Activated T-helper 1 cell treated with anti-CD3 and anti-CD28 coated beads, Interleukin-2, amount 50 U/mL, for 16 hours (primary cell): ENCODE measurements at places on chromosomes 7 and 10.

- DNase-seq: no peak
These were observed 7.6 kb downstream of the SAP25 start for GRCh38 chr7:100566018-100566531.

DNA sequence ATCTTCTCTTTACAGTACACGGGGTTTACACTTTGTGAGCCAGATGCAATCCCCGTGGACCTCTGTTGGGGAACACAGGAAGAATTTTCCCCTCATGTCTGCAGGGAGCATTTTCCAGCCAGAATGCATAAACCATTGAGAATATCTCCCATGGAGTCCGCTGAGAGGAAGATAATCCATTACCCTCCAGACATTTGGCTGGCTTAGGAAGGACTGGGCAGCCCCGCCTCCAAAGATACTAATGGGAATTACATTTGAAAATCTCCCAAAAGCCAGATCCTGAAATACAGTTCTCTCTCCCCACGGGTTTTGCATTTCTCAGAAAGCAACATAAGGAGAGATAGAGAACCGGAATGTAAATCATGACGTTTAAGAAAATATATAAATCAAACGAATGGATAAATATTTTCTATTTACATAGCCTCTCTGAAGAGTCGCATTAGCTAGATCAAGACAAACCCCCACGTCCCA lies 53.5 kb downstream of the TRIL start:
- no peak for DNase-seq

GRCh38 chr7:133297093-133297492 lies 44.2 kb downstream of the EXOC4 start:
- no peak for DNase-seq

DNA sequence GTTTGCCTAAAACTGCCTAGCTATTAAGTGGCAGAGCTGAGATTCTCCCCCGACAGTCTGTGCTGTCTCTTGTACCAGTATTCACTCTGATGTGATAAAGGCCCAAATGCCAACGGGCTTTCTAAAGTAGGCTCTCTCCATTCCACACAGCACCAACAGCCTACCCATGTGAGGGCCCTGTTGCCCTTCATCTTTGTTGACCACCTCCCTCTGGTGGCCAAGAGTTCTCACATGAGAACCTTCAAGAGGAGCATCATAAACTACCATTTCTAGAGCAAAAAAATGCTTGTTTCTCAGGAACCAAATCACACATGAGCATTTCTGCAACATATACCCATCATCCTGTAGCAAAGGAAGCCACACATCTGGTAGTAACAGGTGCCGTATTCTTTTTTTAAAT lies 185.8 kb downstream of the GRM8 start:
- no peak for DNase-seq

DNA sequence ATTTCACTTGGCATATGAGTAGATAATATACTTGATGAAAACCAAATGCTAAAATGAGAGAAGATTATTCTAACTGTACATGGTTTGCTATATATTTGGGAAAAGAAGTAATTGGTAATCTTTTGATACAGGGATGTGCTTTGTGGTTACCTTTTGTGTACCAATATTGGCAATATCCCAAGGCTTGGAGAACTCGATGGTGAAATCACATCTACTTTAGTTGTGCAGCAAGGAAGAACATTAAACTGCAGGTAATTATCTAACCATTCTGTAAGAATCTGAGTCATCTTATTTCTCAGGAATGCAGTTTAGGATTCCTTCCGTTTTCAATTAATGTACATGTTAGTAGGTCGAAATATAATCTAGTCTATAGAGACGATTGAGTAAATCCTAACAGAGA lies 64.1 kb downstream of the SRI start:
- DNase-seq: no peak

DNA sequence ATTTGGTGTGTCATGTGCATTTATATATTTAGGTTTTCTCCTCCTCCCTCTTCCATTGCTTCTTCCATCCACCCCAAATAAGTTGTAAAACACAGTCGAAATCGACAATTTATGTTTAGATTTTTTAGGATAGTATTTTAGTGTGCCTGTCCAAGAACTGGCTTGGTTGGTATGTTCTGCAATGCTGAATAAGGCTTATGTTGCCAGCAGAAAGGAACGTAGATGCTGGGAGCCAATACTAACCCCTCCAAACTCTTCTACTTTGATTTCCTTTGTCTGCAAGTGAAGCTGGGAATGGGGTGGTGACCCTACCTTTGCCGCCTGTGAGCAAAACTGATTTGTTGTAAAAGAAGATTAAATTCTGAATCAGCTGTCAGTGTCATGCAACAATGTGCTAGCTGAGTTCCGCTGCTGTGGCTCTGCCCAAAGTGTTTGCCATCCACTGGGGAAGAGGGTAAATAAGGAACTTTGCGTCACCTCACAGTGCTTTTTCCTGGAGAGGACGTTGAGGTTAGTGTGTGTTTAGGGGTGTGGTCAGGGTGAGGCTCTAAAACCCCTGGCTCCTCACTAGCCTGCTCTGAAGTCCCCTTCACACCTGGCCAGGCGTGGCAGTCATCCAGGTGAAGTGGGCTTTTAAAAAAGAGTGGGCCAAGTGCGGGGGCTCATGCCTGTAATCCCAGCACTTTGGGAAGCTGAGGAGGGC lies 44.4 kb downstream of the TACC2 start:
- no peak for DNase-seq

DNA sequence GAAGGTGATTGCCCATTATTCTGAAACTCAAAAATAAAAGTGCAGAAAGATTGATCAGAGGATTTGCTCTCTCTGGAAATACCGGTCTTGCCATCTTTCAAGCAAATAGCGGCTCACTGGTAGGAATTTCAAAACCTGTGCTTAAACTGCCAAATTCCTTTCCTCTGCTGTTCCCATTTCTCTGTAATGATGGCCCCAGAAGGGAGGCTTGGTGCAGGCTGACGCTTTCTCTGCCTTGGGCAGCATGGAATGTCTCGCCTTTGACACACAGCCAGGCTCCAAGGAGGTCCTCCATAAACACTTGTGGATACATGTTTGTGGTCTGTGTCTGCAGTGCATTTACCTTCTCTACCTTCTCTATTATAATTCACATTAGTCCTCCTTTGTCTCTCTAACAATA lies 146.8 kb downstream of the HIBADH start:
- DNase-seq: no peak

DNA sequence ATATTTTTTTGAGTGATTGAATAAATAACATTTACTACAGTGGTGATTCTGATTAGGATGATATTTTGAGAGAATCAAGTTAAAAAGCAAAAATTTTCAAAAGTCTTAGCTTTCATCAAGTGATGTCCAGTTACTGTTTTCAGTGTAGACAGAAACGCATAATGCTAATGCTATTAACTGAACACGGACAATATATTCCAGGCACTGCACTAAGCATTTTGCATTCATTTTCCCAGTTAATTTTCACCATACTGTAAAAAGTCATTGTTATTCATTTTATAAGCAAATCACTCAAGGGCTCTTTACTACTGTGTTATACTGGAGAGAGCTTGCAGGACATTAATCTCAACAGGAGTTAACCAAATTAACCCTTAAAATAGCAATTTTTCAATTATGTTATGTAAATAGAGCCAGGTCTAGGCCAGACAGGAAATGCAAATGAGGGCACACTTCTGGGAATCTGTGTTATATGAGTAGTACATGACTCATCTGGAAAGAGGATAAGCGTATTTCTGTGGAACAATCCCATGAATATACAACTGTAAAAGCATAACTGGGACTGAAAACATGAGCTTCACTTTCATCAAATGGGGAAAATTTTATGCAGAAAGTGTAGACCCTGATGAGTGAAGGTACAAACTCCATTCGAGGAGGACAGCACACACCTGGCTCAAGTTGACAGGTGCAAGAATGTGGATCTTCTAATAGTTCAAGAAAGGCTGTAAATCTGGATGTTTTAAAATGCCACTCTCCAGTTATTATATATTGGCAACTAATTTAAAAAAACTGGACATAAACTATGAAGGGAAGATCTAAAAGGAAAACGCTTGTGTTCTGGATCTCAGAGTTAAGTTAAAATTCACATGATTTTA lies 75.4 kb downstream of the ANK3 start:
- no peak for DNase-seq

DNA sequence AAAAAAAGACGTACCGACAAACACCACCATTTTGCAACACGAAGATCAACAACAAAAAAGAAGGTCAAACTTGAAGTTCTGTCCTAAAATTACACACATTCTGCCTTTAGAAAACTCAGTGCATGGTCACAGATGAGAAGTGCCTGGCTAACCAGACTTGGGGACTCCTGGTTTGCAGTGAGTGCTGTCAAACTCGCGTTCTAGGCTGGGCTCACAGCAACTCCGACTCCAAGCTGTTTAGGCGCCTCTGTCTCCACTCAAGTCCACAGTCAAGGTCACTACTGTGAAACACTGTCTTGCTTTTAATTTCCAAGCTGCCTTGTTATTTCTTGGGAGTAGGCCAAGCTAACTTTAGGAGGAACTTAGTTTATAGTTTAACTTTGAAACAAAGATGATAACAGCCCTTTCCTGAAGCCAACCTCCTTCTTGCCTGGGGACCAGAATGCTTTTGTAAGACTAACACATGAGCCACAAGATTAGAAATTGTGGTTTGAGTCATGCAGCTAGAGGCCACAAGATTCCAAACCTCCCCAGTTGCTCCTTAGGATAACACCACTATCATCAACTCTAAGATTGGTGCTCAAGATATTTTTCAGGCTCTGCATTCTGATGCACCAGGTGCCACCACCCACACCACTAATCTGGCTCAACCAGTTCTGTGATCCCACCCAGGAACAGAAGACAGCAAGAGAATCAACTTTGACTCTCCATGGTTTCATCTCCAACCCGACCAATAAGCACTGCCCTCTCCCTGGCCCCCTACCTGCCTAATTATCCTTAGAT lies 1.1 kb upstream of the DNAAF5 start:
- no peak for DNase-seq

- DNase-seq: no peak
These were observed 248.7 kb downstream of the FZD1 start for GRCh38 chr7:91512958-91513357.
